ENCODE measurements at places on chromosomes 12 and 14. TPM values are rescaled to one million over a fixed set of nuclear protein-coding genes. Genes with fewer than 3 reads are reported as not detected.
A peak's percentile ranks its signal among the peaks of the same experiment; 100 is the strongest.

- H3K27ac ChIP-seq, result no peak overlapping the region
- no peaks in the 10 kb centered on the region for H3K36me3 ChIP-seq
- H3K27me3 ChIP-seq, result no peaks in the 10 kb centered on the region
Observed at GRCh38 chr14:49947506-49947905, 54.6 kb downstream of the ARF6 start.

DNA sequence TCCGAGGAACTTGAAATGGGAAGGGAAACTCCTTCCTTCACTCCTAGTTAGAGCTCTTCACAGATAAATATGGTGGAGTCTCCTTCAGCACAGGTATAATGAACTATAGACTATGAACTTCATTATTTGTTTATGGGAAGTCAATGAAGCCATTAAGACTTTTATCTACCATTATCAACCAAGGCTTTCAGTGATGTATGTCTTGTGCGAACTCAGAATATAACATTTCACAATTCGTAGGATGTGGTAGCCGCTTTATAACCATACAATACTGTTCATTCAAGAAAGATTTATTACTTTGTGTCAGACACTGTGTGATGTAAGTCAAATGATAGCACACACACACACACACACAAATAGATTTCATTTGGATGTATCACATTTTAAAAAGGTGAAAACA lies 24.8 kb upstream of the ETNK1 start:
- H3K4me1 ChIP-seq, result no peaks in the 10 kb centered on the region
- no peak for DNase-seq
- H3K27me3 ChIP-seq, result no peaks in the 10 kb centered on the region
- H3K36me3 ChIP-seq, result peaks cover 1% of the 10 kb centered on the region
- H3K4me3 ChIP-seq, result no peak overlapping the region

GRCh38 chr14:24734917-24735500 lies 101.0 kb upstream of the GZMB start:
- peaks cover 12% of the 10 kb centered on the region for H3K27me3 ChIP-seq
- no peak for DNase-seq
- H3K4me1 ChIP-seq, result peaks cover 3% of the 10 kb centered on the region
- H3K36me3 ChIP-seq, result no peaks in the 10 kb centered on the region
- no peak overlapping the region for H3K27ac ChIP-seq

- no peaks in the 10 kb centered on the region for H3K27me3 ChIP-seq
- H3K36me3 ChIP-seq, result no peaks in the 10 kb centered on the region
- DNase-seq, result no peak
Observed at GRCh38 chr14:92503756-92504491, 9.7 kb upstream of the RIN3 start.

GRCh38 chr14:91164676-91165075 lies 50.8 kb downstream of the DGLUCY start:
- no peaks in the 10 kb centered on the region for H3K27me3 ChIP-seq
- no peak overlapping the region for H3K27ac ChIP-seq
- H3K36me3 ChIP-seq, result peaks cover 19% of the 10 kb centered on the region
- no peak overlapping the region for H3K4me3 ChIP-seq
- no peaks in the 10 kb centered on the region for H3K4me1 ChIP-seq

GRCh38 chr14:38882533-38882932 lies 220.5 kb downstream of the SEC23A start:
- no peak overlapping the region for H3K27ac ChIP-seq
- no peaks in the 10 kb centered on the region for H3K4me1 ChIP-seq
- DNase-seq, result no peak
- peaks cover 24% of the 10 kb centered on the region for H3K27me3 ChIP-seq
- no peak overlapping the region for H3K4me3 ChIP-seq
- no peaks in the 10 kb centered on the region for H3K36me3 ChIP-seq

DNA sequence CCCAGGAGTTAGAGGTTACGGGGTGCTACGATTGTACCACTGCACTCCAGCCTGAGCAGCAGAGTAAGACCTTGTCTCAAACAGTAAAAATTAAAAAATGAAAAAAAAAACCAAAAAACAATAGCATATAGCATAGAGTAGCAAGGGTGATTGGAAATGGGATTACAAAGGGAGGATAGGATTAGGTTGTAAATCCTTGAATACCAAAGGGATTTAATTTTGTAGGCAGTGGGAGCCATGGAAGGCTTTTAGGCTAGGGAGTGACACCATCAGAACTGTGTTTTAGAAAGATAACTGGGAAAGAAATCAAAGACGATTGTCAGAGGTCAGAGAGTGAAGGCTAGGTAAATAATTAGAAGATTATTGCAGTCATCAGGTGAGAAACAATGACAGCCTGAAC lies 2.8 kb upstream of the SGPP1 start:
- peaks cover 7% of the 10 kb centered on the region for H3K27me3 ChIP-seq
- no peak for DNase-seq
- no peaks in the 10 kb centered on the region for H3K36me3 ChIP-seq

DNA sequence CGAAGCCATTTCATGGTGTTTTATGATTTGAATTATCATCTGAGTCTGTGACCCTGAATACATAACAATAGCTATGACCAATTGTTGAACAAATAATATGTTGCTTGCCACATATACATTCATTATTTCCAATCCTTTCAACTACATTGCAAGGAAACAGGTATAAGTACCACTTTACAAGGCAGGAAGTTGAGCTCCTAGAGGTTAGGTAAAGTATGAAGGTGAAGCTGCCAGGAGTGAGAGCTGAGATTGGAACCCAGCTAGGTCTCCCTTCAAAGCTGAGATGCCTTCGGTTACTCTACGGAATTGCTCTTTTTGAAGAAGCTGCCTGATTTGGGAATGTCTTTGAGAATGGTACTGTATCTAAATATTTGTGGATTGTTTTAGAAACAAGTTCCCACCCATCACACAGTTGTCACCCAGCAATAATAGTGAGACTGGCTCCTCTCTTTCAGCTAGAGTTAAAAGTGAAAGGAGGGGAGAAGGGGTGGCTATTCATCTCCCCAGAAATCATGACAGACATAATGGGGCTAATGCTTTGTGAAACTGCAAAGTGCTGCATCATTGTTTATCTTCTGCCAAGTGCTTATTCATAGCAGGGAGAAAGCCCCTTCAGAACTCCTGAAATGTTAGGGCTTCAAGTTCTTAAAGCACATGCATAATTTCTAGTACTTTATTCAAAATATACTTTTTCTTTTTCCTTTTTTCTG lies 75.9 kb upstream of the AMIGO2 start:
- no peaks in the 10 kb centered on the region for H3K27me3 ChIP-seq
- H3K27ac ChIP-seq, result no peak overlapping the region
- H3K36me3 ChIP-seq, result peaks cover 9% of the 10 kb centered on the region

DNA sequence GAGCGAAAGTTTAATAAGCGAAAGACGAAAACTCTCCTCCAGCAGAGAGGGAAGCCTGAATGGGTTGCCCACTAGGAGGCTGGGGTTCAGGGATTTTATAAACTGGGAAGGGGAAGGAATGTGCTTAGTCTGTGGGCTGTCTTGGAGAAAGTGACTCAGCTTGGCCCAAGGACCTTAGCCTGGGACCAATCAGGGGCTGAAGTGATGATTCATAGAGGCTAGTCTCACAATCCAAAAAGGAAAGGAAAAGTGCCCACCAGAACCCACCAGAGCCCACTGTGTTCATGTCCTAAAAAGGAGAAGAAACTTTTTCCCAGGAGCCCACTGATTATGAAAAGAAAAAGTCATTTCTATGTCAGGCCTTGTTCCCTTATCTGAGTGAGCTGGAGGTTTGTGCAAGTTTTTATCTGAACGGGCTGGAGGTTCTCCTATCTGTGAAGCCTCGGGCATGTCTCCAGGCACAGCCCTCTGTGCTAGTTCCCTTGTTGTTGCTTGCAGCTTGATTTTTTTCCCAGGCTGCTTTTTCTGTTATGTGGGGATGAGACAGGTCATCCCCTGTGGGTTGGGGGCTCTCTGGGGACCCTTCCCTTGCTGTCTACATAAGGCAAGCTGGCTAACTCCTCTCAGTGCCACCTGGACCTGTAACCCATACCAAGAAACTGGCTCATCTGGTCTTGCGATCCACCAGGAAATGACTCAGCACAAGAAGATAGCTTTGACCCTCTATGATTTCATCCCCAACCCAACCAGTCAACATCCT lies 8.3 kb upstream of the GOLGA5 start:
- peak overlapping the region; percentile 77 for H3K27ac ChIP-seq
- H3K27me3 ChIP-seq, result no peaks in the 10 kb centered on the region
- H3K4me1 ChIP-seq, result peaks cover 18% of the 10 kb centered on the region

Gene FOXG1
- not detected for total RNA-seq

DNA sequence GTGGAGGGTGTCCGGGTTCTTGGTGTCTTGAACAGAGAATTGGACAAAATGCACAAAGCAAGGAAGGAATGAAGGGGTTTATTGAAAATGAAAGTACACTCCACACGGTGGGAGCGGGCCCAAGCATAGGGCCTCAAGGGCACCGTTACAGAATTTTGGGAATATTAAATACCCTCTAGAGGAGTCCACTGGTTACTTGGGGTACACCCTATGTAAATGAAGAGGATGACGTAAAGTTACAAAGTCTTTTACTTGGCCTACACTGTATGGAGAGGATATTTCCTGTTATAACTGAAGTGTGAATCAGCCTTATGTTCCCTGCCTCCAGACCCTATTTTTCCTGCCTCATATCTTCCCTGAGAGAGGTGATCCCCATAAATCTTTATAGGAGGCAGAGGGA lies 102.6 kb downstream of the RIN3 start:
- peaks cover 4% of the 10 kb centered on the region for H3K4me1 ChIP-seq
- H3K27me3 ChIP-seq, result no peaks in the 10 kb centered on the region
- peaks cover 2% of the 10 kb centered on the region for H3K36me3 ChIP-seq
- H3K27ac ChIP-seq, result no peak overlapping the region
- H3K4me3 ChIP-seq, result no peak overlapping the region

DNA sequence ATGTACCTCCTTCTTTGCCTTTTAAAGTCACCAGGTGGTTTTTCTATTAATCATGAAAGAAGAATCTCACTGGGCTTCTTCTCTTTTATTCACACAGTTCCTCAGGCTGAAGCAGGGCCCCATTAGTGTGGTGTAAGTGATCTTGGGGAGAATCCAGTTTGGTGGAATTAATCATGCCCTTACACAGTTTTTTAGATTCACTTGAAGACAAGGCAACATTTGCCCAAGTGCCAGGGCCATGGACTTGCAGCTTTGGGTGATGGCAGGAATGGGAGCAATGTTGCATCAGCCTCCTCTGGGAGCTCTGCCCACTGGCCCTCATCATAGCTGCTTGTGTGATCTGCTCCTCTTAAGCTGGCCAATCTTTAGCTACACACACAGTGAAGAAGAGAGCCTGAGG lies 33.8 kb downstream of the KCNK10 start:
- no peak overlapping the region for H3K27ac ChIP-seq
- no peaks in the 10 kb centered on the region for H3K36me3 ChIP-seq
- no peak overlapping the region for H3K4me3 ChIP-seq

GRCh38 chr14:70791971-70792370 lies 17.3 kb downstream of the MAP3K9 start:
- H3K4me3 ChIP-seq, result no peak overlapping the region
- peaks cover 3% of the 10 kb centered on the region for H3K27me3 ChIP-seq
- H3K36me3 ChIP-seq, result peaks cover 2% of the 10 kb centered on the region
- no peak overlapping the region for H3K27ac ChIP-seq
- H3K4me1 ChIP-seq, result peaks cover 12% of the 10 kb centered on the region

Gene HOXC9
- not detected for total RNA-seq

DNA sequence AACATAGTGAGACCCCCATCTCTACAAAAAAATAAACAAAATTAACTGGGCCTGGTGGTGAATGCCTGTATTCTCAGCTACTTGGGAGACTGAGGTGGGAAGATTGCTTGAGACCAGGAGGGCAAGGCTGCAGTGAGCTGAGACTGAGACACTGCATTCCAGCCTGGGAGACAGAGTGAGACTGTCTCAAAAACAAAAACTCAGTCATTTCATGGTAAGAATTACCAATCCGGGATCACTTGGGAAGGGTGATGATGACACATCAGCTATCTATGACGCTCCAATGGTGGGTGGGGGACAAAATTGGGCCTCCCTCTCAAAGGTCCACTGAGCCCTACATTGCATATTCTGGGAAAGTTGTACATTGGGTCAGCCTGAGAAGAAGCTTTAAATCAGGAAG lies 47.7 kb downstream of the SERPINA3 start:
- no peak overlapping the region for H3K27ac ChIP-seq
- no peak overlapping the region for H3K4me3 ChIP-seq
- peaks cover 2% of the 10 kb centered on the region for H3K27me3 ChIP-seq
- DNase-seq, result no peak
- peaks cover 5% of the 10 kb centered on the region for H3K4me1 ChIP-seq

Gene C1S
- 20.8 TPM for total RNA-seq

DNA sequence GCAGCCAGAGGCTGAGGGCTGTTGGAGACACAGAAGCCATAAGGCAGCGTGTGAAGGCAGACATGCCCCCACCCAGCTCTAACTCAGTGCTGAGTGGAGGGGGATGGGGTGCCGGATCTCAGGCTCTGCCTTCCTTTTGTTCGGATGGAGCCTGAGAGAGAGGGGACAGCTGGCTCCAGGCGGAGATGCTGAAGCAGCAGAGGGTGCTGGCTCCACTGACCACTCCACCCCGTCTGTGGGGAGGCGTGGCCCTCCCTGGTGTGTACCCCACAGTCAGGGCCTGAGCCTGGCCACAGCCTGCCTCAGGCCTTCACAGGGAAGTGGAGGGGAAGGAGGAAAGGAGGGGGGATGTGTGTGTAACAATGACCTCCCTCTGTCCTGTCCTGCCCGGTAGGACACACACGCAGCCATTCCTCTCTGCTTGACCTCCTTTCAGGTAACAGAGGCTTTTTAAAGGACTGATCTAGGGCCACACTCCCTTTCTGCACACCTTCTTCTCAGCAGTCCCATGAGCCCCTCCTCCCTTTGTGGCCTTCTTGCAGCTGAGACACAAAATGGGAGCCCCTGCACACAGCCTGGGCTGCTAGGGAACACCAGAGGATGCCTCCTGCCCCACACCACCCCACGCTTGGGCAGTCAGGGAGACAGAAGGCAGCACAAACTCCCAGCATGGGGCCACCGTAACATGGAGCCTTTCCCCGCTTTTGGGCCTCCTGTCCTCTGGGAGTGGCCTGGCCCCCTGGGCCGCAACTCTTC lies 9.6 kb upstream of the ENDOU start:
- no peak for DNase-seq
- peaks cover 25% of the 10 kb centered on the region for H3K4me1 ChIP-seq
- no peaks in the 10 kb centered on the region for H3K36me3 ChIP-seq
- H3K4me3 ChIP-seq, result no peak overlapping the region

GRCh38 chr12:16220120-16220519 lies 57.4 kb downstream of the SLC15A5 start:
- H3K4me3 ChIP-seq, result no peak overlapping the region
- no peak for DNase-seq
- H3K36me3 ChIP-seq, result no peaks in the 10 kb centered on the region

Gene CLBA1
- 6.0 TPM for total RNA-seq

DNA sequence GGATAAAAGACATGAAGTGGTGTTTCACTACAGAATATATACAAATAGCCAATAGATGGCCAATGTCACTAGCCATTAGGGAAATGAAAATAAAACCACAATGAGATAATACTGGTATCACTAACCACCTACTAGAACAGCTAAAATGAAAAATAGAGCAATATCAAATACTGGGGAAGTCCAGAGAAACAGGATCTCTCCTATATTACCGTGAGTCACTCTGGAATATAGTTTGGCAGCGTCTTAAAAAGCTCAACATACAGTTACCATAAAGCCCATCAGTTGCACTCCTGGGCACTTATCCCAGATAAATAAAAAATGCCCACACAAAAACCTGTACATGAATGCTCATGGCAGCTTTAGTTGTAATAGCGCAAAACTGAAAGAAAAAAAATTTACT lies 101.7 kb downstream of the TMTC1 start:
- no peaks in the 10 kb centered on the region for H3K36me3 ChIP-seq
- no peak for DNase-seq
- no peak overlapping the region for H3K4me3 ChIP-seq
- H3K27me3 ChIP-seq, result no peaks in the 10 kb centered on the region

Data from chondrocyte (in vitro differentiated cells).